LNCaP clone FGC (cell line): ENCODE measurements at places on chromosomes 11 and 22.
A peak's percentile ranks its signal among the peaks of the same experiment; 100 is the strongest.

DNA sequence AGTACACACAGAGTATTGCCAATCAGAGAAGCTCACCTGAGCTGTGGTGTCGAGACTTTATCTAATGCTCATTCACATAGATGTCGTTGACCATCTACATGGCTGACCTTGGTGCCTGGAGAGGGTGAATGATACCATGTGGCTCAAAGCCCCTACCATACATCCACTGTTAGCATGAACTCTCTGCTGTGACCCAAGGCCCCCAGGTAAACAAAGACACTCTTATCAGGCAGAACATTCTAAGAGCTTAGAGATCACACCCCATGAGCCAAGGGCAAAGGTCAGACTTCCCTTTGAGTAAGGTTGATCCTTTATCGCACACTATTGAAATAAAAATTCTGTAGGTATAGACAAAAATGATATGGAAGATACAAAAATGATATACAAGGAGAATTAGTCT lies 15.0 kb upstream of the PIWIL3 start:
- DNase-seq = no peak

DNA sequence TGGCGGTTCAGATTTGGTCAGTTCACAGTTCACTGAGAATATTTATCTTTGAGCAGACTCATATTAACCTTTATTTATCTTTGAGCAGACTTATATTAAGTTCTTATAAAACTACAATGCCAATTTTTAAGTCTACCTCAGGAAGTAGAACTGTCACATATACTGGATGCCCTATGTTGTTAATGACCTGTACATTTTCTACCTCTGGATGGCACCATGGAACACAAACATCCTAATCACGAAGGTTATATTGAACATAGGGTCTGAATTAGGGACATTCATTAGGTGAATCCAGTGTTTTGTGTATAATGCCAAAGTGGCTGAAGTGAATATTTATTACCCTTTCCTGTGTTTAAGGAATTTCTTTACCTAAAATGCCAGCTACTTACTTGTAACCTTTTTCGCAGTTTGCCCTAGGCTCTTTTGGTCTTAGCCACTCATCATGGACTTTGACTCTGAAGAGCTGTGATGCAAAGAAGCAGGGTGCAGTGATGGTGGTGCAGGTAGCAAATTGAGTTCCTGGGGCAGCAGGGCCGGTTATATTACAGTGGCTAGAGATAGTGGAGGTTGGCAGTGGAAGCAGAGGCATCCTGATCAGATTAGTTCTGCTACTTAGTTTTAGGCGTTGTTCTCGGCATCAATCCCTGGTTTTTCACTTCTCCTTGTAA lies 71.8 kb downstream of the STIM1 start:
- no peak for DNase-seq

DNA sequence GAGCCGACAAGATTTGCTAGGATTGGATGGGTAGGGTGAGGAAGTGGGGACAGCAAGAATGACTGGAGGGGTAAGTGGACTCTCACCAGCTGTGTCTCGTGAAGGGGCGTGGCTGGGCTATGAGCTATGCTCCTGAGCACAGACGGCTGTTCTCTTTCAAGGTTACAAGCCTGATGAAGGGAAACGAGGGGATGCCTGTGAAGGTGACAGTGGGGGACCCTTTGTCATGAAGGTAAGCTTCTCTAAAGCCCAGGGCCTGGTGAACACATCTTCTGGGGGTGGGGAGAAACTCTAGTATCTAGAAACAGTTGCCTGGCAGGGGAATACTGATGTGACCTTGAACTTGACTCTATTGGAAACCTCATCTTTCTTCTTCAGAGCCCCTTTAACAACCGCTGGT lies 19.9 kb downstream of the F2 start:
- DNase-seq = no peak

DNA sequence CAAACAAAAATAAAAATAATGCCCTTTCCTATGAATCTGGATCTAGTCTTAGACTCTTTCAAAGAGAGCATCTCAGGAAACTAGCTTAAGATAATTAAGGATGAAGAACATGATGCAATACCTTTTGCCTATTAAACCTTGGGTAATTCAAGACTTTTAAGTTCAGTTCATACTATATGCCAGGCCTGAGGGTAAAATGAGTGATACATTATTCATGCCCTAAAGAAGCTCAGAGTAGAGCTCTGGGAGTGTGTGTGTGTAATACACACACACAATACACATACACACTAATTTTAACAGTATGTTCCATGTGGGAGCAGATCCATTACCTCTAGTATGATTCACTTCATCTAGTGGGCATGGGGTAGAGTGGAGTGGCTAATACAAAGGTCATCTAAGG lies 651.4 kb upstream of the CHORDC1 start:
- DNase-seq = no peak

DNA sequence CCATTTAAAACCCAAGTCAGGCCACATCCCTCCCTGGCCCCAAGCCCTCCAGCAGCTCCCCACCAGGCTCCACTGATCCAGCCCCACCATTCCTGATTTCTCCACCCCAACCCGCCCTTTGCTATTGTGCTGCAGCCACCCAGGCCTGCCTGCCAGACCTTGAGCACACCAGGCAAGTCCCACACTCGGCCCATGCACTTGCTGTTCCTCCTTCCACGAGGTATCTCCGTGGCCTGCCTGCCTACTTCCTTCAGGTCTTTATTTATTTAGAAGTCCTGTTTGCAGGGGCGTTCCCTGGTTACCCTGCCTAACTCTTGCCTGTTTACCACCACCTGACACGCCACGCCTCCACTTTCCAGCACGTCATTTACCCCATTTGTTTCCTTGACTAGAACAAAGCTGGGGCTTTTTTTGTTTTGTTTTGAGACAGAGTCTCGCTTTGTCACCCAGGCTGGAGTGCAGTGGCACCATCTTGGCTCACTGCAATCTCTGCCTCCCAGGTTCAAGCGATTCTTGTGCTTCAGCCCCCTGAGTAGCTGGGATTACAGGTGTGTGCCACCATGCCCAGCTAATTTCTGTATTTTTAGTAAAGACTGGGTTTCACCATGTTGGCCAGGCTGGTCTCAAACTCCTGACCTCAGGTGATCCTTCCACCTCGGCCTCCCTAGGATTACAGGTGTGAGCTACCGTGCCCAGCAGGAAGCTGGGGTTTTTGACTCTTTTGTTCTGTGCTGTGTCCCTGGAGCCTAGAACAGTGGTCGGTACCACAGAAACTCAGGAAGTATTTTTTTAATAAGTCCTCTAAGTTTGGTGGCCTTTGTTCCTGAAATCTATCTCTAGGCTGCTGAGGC lies 6.7 kb downstream of the CENPM start:
- DNase-seq = peak; percentile 90

- no peak for DNase-seq
Measured at GRCh38 chr11:37107831-37108230, 509.8 kb upstream of the RAG2 start.

DNA sequence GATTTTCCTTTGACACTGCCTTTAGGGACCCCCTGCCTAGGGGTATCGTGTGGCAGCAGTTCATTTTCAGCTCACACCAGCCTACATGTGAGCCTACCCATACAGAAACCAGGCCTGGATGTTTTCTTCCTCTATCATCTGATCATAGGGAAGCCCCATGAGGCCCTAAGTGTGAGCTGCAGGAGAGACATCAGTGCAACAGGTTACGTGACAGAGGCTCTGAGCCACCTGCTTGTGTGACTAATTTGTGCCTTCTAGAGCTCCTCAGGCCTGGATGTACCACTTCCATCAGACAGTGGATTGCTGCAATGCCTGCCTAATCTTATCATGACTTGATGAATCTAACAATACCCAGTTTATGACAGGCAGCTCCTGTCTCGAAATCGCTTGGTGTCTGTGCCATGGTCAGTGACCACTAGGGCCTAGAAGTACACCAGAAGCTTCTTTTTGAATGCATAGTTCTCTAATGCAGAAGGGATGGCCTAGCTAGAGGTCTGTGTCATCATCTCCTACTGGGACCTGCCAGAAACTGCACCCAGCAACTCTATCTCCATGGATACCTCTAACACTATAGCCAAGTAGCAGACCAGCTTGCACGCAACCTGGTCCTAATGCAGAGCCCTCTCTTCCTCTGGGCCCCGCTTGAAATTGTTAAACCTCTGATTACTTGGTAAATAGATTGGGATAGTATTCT lies 109.7 kb upstream of the CLPB start:
- no peak for DNase-seq

DNA sequence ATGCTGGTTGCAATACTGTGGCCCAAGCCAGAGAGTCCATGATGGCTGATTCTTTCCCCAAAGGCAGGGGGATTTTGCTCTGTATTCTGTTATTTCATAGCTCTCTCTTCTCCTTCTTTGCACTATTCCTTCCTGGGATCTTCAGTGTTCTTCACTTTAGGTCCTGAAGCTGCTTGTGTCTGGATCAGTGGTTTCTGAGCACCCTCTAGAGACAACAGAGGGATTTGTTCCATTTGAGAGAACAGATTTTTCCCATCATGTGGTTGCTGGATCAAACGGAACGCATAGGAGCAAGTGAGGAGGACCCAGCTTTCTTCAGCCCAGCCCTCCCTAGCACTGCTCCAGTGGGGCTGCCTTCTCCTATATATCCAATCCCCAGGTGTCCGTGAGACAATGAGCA lies 68.7 kb upstream of the SYN3 start:
- DNase-seq = peak; percentile 1

GRCh38 chr11:109708184-109708583 lies 286.2 kb downstream of the C11orf87 start:
- no peak for DNase-seq

GRCh38 chr11:17014833-17015626 lies 816 bp upstream of the PLEKHA7 start:
- DNase-seq = no peak

DNA sequence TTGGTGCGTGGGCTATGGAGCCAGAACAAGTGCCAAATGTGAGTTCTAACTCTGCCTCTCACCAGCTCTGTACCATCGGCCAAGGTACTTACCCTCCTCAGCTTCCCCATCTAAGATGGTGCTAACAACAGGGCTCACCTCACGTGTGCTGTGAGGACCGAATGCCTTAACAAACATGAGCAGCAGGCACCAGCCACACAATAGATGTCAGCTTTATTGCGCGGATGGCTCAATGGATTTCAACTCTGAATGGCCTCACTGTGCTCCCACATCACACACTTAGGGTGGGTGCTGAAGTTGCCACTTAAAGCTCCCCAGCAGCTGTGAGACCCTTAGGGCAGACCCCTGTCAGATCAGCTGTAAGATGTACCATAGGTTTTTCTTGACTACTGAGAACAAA lies 24.1 kb downstream of the RELT start:
- no peak for DNase-seq

- no peak for DNase-seq
Measured at GRCh38 chr11:66563832-66564231, 4.6 kb downstream of the CTSF start.

DNA sequence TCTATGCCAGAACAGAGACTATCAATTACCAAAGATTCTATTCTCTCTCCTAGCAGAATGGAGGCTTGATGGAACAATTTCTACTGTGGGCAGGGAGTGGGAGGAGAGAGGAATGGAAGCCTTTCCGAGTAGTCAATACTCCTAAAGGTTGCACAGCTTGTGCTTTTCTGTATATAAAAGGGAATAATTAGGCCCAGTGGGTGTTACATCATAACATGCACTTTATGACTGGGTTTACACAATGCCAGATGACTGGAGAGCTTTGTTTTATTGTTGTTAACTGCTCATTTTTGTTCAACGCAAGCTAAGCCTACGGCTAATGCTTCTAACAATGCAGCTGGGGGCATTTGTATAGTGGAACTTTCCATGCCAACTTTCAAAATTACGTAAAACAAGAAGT lies 2237.9 kb upstream of the RAG2 start:
- no peak for DNase-seq

DNA sequence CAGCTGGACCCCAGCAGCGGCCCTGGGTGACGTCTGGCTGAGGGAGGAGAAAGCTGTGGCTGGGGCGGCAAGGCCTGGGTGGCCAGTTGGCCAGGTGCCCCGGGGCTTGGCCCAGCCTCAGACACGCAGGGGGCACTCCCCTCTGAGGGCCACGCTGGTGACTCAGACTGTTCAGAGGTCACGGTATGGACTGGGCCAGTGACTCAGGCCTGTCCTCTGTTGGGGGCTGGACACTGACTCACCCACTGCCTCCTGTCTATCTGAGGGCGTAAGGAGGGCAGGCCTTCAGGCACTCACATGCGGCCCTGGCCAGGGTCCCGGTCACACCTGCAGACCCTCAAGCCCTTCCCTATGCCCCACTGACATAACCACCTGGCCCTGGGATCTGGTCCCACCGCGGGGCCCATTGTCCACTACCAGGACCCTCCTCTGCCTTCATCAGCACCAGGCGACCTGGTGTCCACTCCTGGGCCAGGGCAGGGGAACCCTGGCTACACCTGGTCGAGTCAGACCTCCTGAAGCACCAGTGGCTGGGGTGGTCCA lies 3.7 kb upstream of the MUC5AC start:
- no peak for DNase-seq

DNA sequence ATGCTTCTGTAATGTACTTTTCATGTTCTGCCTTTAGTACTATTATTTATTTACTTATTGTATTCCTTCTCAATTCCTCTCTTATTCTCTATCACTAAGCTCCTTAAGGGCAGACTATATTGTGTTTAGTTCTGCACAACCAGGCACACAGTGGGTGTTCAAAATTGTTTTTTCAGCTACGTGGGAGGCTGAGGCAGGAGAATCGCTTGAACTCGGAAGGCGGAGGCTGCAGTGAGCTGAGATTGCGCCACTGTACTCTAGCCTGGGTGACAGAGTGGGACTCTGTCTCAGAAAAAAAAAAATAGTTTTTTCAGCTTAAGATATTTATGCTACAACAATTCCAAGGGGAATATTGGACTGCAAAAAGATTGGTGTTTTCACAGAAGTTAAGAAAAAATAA lies 17.4 kb upstream of the DDX17 start:
- DNase-seq = no peak

GRCh38 chr11:121435132-121435531 lies 17.0 kb upstream of the SORL1 start:
- DNase-seq = no peak

DNA sequence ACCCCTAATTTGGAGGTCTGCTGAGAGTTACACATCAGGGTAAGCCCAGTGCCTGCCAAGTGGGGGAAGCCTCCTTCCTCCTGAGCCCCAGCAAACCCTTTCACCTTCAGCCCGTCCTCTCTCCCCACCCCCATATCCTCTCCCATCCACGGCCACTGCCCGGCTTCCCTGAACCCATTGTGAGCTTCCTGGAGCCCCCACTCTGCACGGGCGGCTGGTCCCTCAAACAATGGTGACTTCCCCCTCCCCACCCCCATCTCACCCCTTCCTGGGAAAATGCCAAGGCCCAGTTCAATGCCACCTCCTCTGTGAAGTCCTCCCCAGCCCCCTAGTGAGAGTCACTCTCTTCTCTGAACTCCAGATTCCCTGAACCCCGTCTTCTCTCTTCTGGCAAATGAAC lies 17.9 kb downstream of the DNAL4 start:
- no peak for DNase-seq

- no peak for DNase-seq
Measured at GRCh38 chr11:68763926-68764657, 12.8 kb upstream of the TESMIN start.
